ENCODE measurements at places on chromosomes 5 and 9.

- no peak for DNase-seq
These were observed 153.5 kb downstream of the RAPGEF6 start for GRCh38 chr5:131481569-131481968.

- peak; percentile 24 for DNase-seq
These were observed 2.0 kb downstream of the CD74 start for GRCh38 chr5:150410524-150411244.

GRCh38 chr9:83219154-83219923 lies 156.4 kb upstream of the RASEF start:
- no peak for DNase-seq

DNA sequence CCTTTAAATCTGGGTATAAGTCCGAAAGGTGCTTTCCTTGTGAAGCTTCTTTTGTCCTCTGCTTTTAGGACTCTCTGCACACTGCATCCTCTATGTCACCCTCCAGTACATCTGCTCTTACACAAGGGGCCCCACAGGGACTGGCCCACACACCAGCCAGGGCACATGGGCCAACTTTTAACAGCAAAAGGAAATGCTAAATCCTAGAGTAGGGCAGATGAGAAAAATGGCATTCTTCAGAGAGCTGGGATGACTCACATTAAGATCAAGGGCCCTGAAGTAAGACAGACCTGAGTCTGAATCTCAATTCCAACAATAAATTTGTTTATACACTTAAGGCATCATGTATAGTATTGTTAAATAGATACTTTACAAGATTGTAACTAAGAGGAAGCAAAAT lies 40.3 kb upstream of the CDKN2B start:
- peak; percentile 47 for DNase-seq

Measured in DND-41 (cell line).